ENCODE measurements at places on chromosomes 13 and 19.

- DNase-seq, result no peak
These were observed 1.2 kb upstream of the RNASEH2B start for GRCh38 chr13:50908371-50908770.

DNA sequence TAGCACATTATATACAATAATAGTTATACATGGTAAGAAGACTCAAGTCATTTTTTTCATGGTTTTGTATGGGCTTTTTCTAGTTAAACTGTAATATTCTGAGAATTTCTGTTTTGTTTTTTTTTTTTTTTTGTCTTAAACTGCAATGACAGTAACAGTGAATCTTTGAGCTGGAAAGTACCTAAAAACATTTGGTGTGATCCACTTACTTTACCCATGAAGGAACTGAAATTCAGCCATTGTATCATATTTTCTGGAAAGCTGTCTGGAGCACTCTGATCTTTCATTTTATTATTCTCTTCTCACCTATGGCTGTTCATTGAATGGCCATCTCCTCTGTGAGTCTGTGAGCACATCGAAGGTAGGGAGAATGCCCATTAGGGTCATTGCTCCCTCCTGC lies 37.8 kb downstream of the MYO16 start:
- DNase-seq, result no peak

GRCh38 chr13:26583662-26584061 lies 26.2 kb downstream of the WASF3 start:
- DNase-seq, result no peak

GRCh38 chr19:54254195-54254906 lies 2.7 kb downstream of the LILRB5 start:
- DNase-seq, result no peak

DNA sequence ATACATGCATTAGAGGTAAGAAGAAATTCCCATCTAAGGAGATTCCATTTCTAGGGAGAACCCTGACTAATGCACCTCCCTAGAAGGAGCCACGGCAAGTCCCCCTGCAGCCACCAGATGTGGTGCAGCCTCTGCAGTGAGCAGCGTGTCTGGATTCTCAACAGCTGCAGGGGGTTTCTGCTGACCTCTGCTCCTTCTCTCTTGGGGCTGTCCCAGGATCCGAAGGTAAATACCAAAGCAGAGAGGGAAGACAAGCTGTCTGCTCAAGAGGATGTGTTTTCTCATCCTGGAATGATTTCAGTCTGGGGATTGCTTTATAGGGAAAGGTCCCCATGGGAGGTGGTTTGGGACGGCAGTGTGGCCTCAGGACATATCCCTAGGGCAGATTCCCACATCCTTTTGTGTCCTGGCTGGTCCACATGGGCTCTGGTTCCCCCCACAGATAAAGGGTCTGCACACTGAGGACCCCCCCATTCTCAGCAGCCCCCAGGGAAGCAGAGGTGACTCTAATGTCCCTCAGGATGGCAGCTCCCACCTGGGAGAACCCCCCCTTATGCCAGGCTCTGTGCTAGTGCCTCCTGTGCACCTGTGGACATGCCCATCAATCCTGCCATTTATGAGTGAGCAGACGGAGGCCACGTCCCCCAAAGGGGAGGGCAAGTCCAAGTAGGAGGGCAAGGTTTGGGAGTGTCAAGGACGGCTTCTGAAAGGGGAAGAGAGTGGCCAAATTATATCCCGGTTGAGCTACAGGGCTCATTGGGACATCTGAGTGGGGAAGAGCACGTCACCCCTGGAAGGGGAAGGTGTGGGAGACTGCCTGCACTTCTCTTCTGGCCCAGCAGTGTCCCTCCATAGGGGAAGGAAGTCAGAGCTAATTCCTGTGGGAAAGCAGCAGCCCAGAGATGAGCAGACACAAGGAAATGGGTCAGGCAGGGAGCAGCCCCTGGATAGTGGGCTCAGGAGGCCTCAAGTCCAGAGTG lies 10.2 kb upstream of the OR10H5 start:
- DNase-seq, result no peak

DNA sequence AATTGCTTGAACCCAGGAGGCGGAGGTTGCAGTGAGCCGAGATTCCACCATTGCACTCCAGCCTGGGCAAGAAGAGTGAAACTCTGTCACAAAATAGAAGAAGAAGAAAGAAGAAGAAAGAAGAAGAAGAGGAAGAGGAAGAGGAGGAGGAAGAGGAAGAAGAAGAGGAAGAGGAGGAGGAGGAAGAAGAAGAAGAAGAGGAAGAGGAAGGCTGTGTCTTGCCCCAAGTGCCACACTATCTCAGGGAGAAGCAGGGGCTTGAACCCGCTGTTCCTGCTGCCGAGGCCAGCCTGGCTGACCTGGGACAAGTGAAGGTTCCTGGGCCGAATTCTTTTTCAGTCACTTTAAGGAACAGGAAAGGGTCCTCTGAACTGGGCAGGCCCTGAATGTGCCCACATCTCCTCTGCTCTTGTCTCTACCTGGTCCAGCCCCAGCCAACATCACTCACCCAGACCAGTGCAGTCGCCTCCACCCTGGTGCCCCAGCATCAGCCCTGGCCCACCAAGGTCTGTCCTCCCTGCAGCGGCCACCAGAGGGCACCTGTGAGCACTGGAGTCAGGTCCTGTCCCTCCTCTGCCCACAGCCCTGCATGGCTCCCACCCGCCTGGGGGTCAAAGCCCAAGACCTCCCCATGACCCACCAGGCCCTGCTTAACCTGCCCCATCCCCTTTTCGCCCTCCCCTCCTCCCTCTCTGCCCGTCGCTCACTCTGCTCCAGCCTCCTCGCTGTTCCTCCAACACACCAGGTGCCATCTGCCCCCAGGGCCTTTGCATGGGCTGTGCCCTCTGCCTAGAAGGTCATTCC lies 20.0 kb downstream of the TICAM1 start:
- peak; percentile 87 for DNase-seq

GRCh38 chr13:113404366-113404722 lies 40.4 kb upstream of the GRTP1 start:
- DNase-seq, result no peak

DNA sequence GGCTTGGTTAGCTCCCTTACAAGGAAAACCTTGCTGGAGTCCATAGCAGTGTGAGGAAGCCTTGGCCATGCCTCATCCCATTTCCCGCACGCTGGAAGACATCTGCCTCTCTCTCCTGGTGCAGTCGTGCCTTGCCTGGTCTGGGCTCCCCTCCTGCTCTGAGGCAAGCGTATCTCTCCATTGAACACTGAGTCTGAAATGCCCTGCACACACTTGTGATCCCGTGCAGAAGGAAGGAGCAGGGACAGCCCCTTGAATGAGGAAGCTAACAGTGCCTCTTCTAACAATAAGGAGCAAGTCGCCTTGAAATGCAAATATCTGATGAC lies 407 bp upstream of the ZNF440 start:
- DNase-seq, result no peak

DNA sequence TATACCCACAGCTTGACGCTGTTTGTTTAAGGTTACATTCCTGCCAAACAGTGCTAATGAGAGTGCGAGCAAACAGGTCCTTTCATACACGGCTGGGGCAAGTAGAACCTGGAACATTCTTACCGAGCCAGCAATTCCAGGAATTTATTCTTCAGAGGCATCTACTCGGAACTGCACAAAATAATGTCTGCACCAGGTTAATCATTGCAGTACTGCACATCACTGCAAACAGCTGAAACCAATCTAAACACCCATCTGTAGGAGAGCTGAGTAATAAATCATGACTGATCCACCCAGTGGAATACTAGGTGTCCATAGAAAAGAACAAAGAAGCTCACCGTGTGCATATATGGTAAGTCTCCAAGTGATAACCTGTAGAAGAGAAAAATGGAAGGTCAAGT lies 1.2 kb upstream of the ZNF579 start:
- DNase-seq, result no peak

GRCh38 chr19:6069268-6069791 lies 41.0 kb downstream of the RFX2 start:
- DNase-seq, result no peak

DNA sequence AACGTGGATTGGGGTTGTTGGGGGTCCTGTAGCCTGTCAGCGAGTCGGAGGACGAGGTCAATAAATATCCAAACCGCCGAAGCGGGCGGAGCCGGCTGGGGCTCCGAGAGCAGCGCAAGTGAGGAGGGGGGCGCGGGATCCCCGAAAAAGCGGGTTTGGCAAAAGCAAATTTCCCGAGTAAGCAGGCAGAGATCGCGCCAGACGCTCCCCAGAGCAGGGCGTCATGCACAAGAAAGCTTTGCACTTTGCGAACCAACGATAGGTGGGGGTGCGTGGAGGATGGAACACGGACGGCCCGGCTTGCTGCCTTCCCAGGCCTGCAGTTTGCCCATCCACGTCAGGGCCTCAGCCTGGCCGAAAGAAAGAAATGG lies 754 bp upstream of the SIX5 start:
- peak; percentile 81 for DNase-seq

DNA sequence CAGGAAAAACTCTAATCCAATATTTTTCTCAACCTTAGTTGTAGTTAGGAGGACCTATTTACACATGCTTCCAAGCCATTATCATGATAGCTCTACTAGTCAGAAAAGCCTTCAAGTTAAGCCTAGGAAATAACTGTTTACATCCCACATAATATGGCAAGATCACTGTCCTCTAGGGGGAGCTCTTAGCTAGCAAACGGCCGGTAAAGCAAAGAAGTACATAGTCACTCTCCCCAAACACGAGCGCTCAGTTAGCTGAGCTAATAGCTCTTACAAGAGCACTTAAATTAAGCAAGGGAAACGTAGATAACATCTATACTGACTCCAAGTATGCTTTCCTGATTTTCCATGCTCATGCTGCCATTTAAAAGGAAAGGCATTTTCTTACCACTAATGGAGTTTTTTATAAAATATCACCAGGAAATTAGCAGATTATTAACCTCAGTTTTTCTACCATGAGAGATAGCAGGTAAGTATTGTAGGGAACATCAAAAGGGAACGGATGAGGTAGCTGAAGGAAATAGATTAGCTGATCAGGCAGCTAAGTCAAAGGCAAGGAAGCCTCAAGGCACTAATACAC lies 100.6 kb upstream of the PABPC3 start:
- peak; percentile 46 for DNase-seq

GRCh38 chr13:70945506-70945905 lies 837.3 kb upstream of the KLHL1 start:
- no peak for DNase-seq

DNA sequence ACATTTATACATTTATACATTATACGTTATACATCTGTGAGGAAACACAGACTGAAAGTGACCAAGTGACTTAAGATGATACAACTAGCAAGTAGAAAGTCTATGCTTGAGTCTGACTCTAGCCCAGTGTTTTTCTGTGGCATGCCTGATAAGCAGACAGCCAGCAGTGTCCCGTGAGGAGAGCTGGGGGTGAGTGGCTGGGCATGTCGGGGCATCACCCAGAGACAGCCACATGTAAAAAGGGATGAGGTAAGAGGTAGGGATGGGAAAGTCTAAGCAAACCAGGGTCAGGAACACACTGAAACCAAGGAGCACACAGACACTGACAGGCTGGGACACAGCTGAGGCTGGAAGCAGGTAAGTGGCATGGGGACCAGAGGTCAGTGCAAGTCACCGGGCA lies 333.2 kb downstream of the FOXO1 start:
- no peak for DNase-seq

GRCh38 chr19:41363371-41363752 lies 587 bp downstream of the B9D2 start:
- DNase-seq, result no peak

DNA sequence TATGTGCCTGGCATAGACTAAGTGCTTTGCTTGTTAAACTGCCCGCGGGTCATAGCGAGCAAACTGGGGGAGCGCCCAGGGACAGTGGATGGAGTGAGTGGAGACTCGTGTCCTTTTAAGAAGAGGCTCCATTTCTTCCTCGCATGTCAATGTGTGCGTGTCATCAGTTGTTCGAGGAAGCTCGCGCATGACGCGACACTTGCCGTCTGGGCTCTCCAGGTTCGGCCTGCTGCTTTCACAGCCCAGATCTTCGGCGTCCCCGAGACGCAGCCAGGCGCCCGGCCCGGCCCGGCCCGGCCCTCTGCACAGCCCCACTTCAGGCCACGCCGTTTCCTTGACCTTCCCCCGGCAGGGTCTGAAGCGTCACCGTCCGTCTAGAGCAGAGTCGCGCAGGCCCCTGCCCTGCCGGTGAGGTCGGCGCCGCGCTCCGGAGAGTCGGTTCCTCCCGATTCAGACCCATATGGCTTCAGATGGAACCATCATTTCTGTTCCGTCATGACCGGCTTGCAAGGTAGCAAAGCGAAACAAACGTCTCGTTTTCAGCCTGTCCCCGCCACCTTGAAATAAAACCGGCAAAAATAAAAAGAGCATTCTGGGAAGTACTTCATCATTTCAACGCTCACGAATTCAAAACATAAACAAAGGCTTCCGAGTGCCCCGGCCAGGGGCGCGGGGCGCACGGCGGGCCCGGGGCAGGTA lies 599 bp upstream of the ARHGEF7 start:
- DNase-seq, result peak; percentile 14

GRCh38 chr13:75581874-75582640 lies 32.5 kb downstream of the UCHL3 start:
- no peak for DNase-seq

DNA sequence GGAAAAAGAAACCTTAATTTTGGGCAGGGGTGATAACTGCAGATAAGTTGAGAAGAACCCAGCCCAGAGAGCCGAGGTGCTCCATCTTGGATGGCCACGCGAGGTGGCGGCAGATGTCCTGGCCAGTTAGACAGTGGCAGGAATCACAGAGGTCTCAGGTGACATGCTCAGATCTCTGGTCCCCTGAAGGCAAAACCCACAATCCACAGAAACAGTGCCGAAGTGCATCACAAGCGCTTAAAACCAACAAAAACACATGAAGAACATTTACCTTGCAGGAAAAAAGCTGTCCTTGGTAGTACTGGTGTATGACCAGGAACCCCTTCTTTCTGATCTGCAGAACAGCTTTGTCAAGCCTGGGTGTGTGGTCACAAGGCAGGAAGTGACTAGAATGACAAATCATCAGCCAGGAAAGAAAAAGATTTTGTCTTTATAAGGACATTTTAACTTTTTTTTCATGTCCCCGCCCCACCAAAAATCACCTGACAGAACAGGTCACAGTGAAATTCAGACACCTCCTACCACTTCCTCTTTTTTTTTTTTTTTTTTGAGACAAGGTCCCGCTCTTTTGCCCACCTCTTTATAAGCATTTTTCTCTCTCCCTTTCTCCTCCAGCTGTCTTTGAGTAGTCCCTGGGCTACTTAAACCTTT lies at the start of gene LCP1:
TSS of gene LCP1 (minus strand) at position 338 of the 651 bp plus-strand sequence. CDS start 22,515 bp downstream, outside the sequence.
- DNase-seq, result peak; percentile 78

GRCh38 chr19:56144376-56144775 lies 3.3 kb downstream of the ZNF444 start:
- DNase-seq, result no peak

GRCh38 chr13:43751624-43752023 lies 35.1 kb downstream of the ENOX1 start:
- no peak for DNase-seq

- DNase-seq, result no peak
These were observed 59.7 kb downstream of the DLEU7 start for GRCh38 chr13:50783717-50784290.

- DNase-seq, result no peak
These were observed 30.0 kb downstream of the MYO9B start for GRCh38 chr19:17105556-17105955.

DNA sequence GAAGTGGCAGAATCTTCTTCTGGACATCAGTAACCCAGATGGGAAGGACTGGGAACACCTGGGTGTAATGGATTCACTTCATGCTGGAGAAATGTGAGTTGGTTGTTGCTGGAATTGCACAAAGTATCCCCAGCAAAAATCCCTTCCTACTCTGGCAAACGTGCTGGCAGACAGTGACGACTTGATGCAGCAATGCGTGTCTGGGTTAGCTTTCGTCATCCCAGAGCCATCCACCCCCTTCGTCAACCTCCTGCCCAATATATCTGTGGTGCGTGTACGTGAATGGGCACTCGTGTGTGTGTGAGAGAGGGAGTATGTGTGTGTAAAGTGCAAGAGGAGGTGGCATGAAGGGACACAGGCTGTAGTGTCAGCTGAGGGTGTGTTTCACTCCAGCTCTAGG lies 70.9 kb downstream of the TM9SF2 start:
- no peak for DNase-seq
